ENCODE measurements at places on chromosomes 3 and 15.

DNA sequence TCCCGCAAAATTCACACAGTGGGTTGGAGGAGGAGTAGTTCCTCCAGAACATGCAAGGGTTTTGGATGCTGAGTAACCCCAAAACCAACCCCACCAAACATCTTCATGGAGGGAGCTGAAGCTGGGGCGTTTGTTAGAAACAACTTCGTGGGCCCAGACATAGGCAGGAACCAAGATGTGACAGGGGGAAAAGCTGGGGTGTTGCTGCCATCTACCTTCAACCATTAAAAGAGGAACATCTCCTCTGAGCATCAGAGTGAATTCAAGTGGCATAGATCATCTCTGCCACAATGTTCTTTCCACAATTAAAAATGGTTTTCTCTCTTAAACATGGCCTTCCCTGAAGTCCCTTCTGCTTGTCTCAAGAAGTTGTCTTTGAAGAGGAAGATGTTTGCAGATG lies 20.5 kb downstream of the SIDT1 start:
- no peak for DNase-seq

GRCh38 chr15:62334536-62334935 lies 169.5 kb upstream of the C2CD4B start:
- no peak for DNase-seq

DNA sequence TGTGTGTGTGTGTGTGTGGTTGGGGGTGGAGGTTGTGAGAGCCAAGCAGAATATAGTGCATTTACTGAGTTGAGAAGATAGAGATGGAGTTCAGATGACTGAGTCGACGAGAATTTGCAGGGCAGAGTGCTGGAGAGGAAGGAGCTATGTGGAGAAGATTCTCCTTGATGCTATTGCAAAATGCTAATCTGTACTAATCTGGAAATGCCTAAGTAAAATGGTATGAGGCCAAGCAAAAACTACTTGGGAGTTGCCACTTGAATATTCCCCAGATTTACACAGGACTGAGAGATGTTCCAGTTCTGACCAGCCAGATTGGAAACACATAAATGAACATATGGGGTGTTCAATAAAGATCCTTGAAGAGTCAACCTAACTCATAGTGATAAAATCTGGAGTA lies 316.4 kb downstream of the NSUN3 start:
- DNase-seq = no peak

- no peak for DNase-seq
These were observed 63.3 kb downstream of the UBE3A start for GRCh38 chr15:25375557-25375956.
